ENCODE measurements at places on chromosomes 16 and 17.

GRCh38 chr16:24418733-24419132 lies 120.6 kb upstream of the RBBP6 start:
- DNase-seq, result no peak

- peak; percentile 17 for DNase-seq
Measured at GRCh38 chr16:1610899-1611632, 806 bp downstream of the IFT140 start.

DNA sequence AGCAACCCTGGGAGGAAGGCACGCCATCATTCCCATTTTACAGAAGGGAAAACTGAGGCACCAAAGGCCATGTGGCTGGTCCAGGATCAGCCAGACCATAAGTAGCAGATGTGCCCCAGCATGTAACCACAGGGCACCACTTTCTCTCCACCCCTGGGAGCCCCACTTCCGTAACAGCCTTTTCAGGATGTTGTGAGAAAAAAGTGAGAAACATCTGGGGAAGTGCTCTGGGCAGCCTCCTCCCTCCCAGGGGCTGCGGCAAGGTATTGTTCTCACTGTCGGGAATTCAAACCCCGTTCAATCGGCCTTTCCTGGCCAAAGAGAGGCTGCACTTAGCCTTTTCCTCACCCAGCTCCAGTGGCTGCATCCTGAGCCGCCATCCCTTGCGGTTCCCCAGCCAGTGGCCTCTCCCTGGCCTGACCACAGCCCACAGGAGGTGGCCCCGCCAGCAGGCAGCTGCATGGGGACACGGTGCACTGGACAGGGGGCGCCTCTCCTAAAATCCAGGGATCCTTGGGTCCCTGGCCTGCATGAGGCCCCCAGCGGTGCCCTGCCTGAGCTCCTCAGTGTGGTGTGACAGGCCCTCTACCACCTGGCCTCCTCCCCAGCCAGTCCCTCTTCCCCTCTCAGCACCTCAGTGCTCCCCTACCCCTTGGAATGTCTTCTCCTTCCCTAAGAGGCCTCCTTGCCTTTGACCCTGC lies 5.7 kb upstream of the CDH5 start:
- no peak for DNase-seq

- no peak for DNase-seq
Measured at GRCh38 chr17:30472238-30472890, 4.8 kb upstream of the GOSR1 start.

DNA sequence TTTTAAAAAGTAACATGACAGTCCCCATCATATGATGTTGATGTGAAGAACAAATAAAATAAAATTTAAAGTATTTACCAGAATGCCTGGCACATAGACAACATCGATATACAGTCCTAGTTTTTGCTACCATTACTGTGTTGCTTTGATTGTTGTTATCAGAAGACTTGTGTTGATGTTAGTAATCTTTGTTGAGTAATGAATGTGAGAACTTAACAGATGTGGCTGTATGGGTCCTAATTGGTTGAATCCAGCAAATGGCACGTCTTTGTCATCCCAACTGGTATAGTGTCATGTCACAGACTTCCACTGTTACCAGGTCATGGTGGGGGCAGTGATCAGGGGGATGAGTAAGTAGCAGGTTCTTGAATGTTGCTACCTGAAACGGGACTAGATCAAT lies 1151.4 kb upstream of the CDH8 start:
- no peak for DNase-seq

GRCh38 chr16:69741951-69742904 lies 12.5 kb downstream of the NOB1 start:
- DNase-seq, result no peak

DNA sequence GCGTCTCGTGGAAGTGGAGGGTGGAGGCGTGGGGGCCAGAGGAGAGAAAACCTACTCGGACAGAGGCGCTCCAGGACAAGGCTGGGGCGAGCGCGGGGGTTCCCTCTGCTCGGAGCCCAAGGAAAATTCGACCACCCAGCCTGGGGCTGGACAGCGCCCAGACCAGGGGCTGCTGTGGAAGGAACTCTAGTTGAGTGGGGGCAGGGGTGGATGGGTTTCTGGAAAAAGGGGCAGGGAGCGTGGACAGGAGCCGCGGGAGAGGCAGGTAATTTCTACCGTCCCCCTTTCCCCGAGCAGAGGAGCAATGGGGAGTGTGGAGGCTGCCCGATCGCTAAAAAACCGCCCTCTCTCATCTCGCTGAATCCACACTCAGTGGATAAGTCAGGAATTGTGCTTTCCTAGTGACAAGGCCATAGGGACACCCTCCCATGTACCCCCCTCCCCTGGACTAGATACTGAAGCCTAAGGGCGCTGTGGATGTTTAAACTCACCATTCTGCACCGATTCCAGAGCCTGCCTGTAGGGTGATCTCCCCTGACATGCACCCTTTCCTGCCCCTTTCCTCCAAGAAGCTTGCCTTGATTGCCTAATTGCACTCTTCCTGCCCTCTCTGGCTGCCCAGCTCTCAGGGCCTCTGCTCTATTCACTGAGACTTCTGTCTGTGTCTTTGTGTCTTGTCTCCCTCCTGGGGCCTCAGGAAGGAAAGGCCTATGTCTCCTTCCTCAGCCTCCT lies 90.7 kb upstream of the TMEM97 start:
- no peak for DNase-seq

GRCh38 chr17:72604518-72604917 lies 483.7 kb downstream of the SOX9 start:
- DNase-seq, result no peak

DNA sequence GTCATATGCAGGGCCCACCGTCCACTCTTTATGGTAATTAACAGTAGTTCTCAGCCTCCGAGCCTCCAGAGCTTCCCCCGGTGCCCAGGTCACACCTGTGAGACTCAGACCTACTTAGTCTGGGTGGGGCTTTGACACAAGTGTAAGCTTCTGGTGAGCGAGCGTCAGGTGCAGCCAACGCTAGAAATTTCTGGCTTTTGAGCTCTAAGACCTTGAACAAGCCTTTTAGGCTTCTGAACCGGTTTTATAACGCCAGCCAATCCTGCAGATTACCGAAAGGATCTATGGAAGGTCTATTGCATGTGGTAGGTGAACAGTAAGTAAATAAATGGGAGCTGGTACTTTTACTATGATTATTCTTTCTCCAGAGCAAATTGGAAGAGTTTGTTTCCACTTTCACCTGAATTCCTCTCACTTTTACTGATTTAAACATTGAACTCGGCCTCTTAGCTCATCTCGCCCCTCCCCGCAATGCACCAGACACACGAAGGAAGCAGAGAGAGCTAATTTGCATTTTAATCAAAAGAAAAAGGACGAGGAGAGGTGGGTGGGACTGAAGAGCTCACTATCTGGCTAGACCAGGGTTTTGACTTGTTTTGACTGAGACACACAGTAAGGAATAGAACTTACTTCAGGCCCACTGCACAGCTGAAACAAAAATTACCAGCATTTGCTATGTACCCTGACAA lies 47.1 kb downstream of the ABAT start:
- DNase-seq, result no peak

DNA sequence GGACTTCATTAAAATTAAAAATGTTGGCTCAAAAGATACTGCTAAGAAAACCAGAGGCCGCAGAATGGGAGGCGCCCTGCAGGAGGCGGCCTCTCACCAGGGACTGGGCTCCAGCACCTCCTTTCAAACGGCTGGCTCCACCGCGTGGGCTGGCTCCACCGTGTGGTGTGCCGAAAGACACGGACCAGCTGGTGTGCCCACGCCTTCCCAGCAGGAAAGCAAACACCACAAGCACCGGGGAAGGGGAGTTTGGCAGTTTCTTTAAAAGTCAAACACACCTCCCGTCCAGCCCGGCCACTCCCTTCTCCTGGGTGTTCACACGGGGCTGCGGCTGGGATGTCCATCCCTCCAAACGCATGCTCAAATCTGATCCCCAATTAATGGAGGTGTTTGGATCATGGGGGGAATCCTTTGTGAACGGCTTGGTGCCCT lies 13.9 kb downstream of the HAGH start:
- DNase-seq, result peak; percentile 48
